Progenitor cell of endocrine pancreas (in vitro differentiated cells): ENCODE measurements at places on chromosomes 7 and 10. TPM values are rescaled to one million over a fixed set of nuclear protein-coding genes. Genes with fewer than 3 reads are reported as not detected.

- DNase-seq: no peak
Measured at GRCh38 chr10:239109-239508, 103.9 kb downstream of the ZMYND11 start.

GRCh38 chr7:107850216-107850615 is 40.8 kb upstream of the DLD start:
- DNase-seq: no peak

The GPR26 gene
- not detected in 2 replicates for total RNA-seq

- no peak for DNase-seq
Measured at GRCh38 chr10:96325719-96326373, 21.6 kb downstream of the DNTT start.

- DNase-seq: no peak
Measured at GRCh38 chr7:13181216-13181615, 493.8 kb downstream of the ARL4A start.

The FGFBP3 gene
- 5.9 and 6.2 TPM in 2 replicates for total RNA-seq

The ACSM6 gene
- not detected in 2 replicates for total RNA-seq
